CD4-positive, alpha-beta T cell treated with Interleukin-6 for 4 hours (primary cell): ENCODE measurements at places on chromosomes 16 and 17.
A peak's percentile ranks its signal among the peaks of the same experiment; 100 is the strongest.

DNA sequence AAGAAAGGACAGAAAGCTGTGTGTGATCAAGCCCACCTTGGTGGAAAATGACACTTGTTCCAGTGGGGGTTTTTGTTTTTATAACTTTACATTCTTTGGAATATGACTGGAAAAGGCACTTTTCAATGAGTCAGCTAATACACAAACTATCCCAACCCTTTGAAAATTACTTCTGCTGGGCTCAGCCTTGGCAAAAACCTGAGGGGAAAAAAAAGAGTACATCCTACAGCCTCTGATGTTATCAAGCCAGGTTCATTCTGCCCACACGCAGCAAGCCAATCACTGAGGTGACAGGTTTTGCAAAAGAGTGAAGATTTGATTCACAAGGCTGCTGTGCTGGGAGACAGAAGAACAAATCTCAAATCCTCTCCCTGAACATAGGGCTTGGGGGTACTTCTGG, 484.5 kb upstream of the ERCC4 start:
- no peak for DNase-seq

GRCh38 chr16:86050591-86051367, 151.8 kb downstream of the IRF8 start:
- DNase-seq: no peak

GRCh38 chr17:40399185-40399584, 18.5 kb downstream of the TOP2A start:
- DNase-seq: no peak

DNA sequence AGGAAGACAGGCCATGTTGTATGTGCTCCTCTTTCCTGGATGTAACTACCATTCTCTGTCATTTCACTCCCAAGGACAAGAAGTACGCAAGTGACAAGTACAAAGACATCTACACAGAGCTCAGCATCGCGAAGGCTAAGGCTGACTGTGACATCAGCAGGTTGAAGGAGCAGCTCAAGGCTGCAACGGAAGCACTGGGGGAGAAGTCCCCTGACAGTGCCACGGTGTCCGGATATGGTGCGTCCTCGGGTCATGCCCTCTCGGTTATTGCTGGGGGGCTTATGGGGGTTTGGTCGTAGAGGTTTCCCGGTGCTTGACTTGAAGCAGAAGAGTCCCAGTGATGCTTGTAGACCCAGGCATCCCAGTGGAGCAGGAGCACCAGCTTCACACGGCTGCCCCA, 29.0 kb downstream of the PLD6 start:
- DNase-seq: peak; percentile 34

GRCh38 chr17:29504711-29505110, 62.1 kb downstream of the ABHD15 start:
- no peak for DNase-seq

- no peak for DNase-seq
These were observed 26.4 kb upstream of the ARL4D start for GRCh38 chr17:43372273-43372911.

GRCh38 chr16:19599968-19600716, 44.6 kb downstream of the VPS35L start:
- DNase-seq: no peak

DNA sequence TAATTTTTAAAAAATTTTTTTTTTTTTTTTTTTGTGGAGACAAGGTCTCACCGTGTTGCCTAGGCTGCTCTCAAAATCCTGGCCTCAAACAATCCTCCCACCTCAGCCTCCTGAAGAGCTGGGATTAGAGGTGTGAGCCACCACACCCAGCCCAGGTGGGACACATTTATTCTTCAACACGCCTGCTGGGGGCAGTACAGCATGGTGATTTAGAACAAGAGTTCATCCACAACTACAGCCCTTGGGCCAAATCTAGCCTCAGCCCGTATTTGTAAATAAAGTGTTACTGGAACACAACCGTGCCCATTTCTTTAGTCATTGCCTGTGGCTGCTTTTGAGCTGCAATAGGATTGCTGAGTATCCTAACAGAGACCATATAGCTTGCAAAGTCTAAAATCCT, 92.8 kb downstream of the KATNIP start:
- no peak for DNase-seq

GRCh38 chr16:22945361-22945760, 131.4 kb downstream of the HS3ST2 start:
- no peak for DNase-seq

DNA sequence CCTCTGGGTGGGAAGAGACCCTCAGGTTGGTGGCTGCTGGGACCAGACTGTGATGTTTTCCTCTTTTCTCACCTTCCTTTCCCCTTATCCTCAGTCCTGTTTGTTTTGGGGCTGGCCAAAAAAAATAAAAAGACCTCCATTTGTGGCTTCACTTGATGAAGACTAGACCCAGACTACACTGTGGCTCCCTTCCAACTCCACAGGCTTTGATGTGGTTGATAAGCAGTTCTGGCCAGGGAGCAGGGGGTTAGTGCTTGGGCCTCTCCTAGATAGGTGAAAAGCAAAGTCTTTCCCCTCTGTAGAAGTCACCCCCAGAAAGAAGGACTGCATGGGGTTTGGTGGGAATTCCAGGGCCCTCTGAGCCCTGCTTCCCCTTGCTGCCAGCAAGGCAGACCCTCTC, 11.2 kb upstream of the ADAM11 start:
- no peak for DNase-seq

DNA sequence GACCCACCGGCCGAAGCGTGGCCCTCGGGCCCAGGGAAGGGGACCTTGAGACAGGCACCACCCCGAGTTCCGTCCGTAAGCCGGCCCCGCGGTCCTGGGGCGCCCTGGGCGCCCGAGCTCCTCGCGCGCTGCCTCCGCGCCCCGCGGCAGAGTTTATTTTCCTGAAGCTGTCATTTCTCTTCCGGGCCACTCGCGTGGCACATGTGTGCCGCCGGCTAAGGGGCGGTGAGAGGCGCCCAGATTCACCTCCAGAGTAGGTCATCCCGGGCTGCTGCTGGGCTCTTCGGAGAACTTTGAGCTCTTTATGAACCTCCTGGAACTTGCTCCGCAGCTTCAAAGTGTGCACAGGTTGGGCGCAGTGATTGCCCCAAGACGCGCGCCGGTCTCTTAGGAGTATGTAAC, 489 bp downstream of the ZC3H18 start:
- DNase-seq: peak; percentile 50

GRCh38 chr16:7268182-7268581, 64.5 kb upstream of the RBFOX1 start:
- DNase-seq: no peak

- DNase-seq: no peak
These were observed 155.2 kb downstream of the ABCC12 start for GRCh38 chr16:48000622-48001021.

- DNase-seq: no peak
These were observed 489.8 kb downstream of the NPIPA7 start for GRCh38 chr16:16868727-16869126.

DNA sequence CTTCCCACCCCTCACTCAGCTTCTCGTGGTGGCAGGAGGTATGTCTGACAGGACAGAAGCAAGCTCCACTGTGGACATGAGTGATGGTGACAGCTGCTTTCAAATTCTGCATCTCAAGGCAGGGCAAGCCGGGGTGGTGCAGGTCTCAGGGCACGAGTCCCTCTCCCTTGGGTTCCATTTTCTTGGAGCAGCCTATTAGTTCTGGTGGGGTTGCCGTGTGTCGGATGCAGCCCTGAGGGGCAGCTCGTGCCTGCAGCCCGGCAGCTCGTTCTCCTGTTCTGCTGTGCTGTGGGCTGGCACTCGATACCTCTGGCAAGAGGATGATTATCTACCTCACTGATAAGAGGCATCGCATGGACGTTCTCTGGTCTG, 16.5 kb upstream of the CLEC18C start:
- no peak for DNase-seq

- DNase-seq: no peak
These were observed 179.2 kb downstream of the MAP2K6 start for GRCh38 chr17:69593716-69594115.

GRCh38 chr17:1529863-1530262, 13.5 kb upstream of the INPP5K start:
- no peak for DNase-seq

GRCh38 chr17:27621942-27622559, 8.9 kb upstream of the LGALS9 start:
- no peak for DNase-seq

GRCh38 chr17:50359998-50360461, 13.0 kb downstream of the MRPL27 start:
- no peak for DNase-seq

DNA sequence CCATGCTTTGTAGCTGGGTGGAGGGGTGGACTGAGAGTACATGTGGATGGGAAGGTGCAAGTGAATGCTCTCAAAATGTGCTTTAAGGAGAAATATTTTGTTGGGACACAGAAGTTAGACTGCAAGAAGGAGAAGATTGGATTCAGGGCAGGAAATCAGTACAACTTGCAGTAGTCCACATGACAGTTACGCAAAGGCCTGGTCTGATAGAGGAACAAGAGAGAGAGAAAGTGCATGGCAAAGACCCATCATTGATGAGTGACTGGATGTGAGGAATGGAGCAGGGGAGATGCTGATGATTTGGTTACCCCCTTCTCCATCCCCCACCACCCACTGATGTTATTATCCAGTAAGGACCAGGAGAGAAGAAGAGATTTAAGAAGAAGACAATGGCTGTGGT, 472.8 kb downstream of the MAF start:
- no peak for DNase-seq

- DNase-seq: no peak
These were observed 81.8 kb upstream of the TOB1 start for GRCh38 chr17:50947782-50948543.

GRCh38 chr16:11446566-11447119, 101.4 kb downstream of the RMI2 start:
- DNase-seq: no peak
